ENCODE measurements at places on chromosomes 16 and 17. TPM values are rescaled to one million over a fixed set of nuclear protein-coding genes. Genes with fewer than 3 reads are reported as not detected.

The C16orf54 gene
- not detected for total RNA-seq

The MED9 gene
- 13.1 TPM for total RNA-seq

The TMEM114 gene
- not detected for total RNA-seq

The MMP28 gene
- 38.1 TPM for total RNA-seq

The TMIGD1 gene
- total RNA-seq, result not detected

The FZD2 gene
- total RNA-seq, result 1.0 TPM

The NPB gene
- total RNA-seq, result not detected

The BEAN1 gene
- total RNA-seq, result 0.34 TPM

The AATK gene
- 4.1 TPM for total RNA-seq

The FNDC8 gene
- not detected for total RNA-seq

The HLF gene
- not detected for total RNA-seq

The GPR142 gene
- 0.68 TPM for total RNA-seq

The SKAP1 gene
- total RNA-seq, result 0.17 TPM

The PRSS33 gene
- total RNA-seq, result not detected

The KRTAP2-3 gene
- total RNA-seq, result not detected

The HNF1B gene
- total RNA-seq, result 0.34 TPM

The ST6GALNAC2 gene
- 0.51 TPM for total RNA-seq

The CBX2 gene
- total RNA-seq, result 14.1 TPM

The MLLT6 gene
- 25.9 TPM for total RNA-seq

The CACNG5 gene
- total RNA-seq, result not detected

The NPIPB13 gene
- 4.3 TPM for total RNA-seq

The CSH1 gene
- not detected for total RNA-seq

The BMERB1 gene
- total RNA-seq, result 12.6 TPM

The CDR2L gene
- total RNA-seq, result 23.5 TPM

The RASL10B gene
- total RNA-seq, result 0.09 TPM

The CCDC47 gene
- 109 TPM for total RNA-seq

The KRT24 gene
- not detected for total RNA-seq

The CD300LB gene
- not detected for total RNA-seq

The ACSM5 gene
- total RNA-seq, result 2.0 TPM

The RSAD1 gene
- 15.9 TPM for total RNA-seq

The OR1A1 gene
- total RNA-seq, result not detected

The SNF8 gene
- 127 TPM for total RNA-seq

The SOX15 gene
- total RNA-seq, result 0.14 TPM

The HOXB9 gene
- 0.47 TPM for total RNA-seq

The PTX4 gene
- total RNA-seq, result not detected

The RABEP1 gene
- 72.3 TPM for total RNA-seq

Data from dermis blood vessel endothelial cell (primary cell).